NK-92 treated with Interleukin-12 subunit alpha and Interleukin-12 subunit beta, amount 100 ng/mL, for 24 hours (cell line): ENCODE measurements at places on chromosomes 1 and 21.

- DNase-seq = no peak
Observed at GRCh38 chr1:6271554-6271953, 10.7 kb upstream of the GPR153 start.

- no peak for DNase-seq
Observed at GRCh38 chr21:40335704-40336103, 468.5 kb downstream of the PCP4 start.

DNA sequence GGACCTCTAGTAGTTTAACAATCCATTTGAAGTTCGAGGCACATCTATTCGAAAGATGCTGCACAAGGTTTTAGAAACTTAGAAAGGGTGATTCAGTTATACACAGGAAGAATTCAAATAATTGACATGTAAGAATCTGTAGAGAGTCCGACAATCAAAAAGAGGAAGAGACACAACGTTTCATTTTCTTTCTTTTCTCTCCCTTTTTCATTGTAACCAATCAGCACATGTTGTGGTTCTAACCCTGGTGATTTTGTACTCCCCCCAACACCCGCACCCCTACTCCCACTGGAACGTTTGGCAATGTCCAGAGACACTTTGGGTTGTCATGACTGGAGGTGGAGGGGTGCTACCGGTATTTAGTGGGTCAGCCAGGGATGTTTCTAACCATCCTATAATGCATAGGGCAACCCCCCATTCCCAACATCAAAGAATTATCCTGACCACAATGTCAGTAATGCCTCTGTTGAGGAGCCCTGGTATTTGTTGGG, 4.9 kb downstream of the TGFB2 start:
- no peak for DNase-seq

DNA sequence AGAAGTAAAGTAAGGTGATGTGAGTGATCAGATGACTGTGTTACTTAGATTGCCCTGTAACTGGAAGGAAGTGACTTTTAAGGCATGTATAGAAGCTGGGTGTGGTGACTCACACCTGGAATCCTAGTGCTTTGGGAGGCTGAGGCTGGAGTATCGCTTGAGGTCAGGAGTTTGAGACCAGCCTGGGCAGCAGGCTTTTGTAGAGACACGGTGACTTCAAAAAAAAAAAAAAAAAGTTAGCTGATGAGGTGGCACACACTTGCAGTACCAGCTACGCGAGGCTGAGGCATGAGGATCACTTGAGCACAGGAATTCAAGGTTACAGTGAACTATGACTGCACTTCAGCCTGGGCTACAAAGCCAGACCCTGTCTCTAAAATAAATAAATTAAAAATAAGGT, 2.3 kb upstream of the USP16 start:
- DNase-seq = no peak

- DNase-seq = no peak
Observed at GRCh38 chr1:189851806-189852367, 625.8 kb downstream of the BRINP3 start.

- DNase-seq = no peak
Observed at GRCh38 chr1:222009105-222009730, 267.3 kb upstream of the DUSP10 start.

- DNase-seq = no peak
Observed at GRCh38 chr1:145695821-145696629, 11.1 kb downstream of the PDZK1 start.

DNA sequence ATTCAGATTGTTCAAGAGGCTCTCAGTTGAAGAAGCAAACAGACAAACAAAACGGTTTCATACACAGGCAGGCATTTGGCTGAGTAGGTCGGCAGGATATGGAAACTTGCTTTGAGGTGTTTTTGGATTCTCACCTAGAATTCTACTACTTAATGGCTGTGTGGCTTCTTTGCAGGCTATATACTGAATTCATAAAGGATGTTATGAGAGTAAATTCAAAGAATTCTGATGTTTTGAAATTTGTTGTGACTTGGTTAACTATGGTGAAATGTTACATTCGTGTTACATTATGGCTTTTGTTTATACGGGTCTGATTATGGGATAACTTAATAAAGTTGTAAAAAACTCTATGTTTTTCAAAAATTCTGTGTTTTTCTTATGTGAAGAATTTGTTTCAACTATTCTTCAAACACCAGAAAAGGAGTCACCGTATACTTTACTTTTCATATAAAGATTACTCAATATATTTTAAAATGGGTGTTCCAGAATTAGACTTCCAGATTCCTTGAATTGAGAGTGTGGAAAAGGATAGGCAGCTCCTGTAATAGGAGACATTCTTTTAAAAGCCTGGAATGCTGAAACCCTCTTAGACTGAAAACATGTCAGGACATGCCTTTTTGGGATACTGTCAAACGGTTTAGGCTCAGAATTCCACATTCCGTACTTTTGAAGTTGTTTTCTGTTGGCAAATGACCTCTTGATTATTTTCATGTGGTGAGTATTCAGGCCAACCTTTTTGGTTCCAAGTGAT, 8.2 kb upstream of the IRF2BP2 start:
- DNase-seq = no peak

DNA sequence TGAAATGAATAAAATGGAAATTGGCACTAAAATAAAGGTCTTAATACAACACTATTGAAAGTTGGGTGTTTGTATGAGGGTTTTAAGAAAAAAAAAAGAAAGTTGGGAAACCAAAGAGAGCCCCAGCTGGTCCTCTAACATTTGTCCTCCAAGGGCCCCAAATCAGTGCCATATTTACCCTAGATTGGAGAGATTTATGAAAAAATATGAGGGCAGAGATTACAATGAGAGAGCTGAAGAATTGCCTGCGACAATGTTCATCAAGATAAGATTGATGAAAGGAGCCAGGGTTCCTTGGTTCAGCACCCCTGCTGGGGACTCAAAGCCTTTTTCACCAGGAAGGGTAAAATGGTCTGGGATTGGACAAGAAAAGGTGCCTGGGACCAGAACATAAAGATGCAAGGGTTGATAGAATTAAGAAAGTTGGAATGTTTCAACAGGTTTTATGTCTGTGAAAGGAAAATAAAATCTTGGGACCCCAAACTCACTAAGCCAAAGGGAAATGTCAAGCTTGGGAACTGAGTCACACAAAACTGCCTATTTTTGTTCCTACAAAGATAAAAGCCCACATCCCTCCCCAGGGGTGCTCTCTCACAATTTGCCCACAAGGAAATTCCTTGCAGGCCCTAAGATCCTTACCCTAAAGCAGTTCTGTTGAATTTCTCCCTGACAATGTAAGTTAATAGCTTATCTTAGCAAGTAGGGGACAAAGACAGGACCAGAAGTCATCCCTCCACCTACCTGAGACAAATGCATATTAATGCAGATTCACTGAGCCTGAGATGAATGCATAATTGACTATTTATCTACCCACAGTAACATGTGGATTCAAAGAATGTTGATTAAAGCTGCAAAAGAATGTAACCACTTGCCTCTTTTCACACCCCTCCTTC, 26.8 kb downstream of the CBR1 start:
- no peak for DNase-seq
